NCI-H1092 (cell line): ENCODE measurements at places on chromosomes 2 and 18.
A peak's percentile ranks its signal among the peaks of the same experiment; 100 is the strongest.

DNA sequence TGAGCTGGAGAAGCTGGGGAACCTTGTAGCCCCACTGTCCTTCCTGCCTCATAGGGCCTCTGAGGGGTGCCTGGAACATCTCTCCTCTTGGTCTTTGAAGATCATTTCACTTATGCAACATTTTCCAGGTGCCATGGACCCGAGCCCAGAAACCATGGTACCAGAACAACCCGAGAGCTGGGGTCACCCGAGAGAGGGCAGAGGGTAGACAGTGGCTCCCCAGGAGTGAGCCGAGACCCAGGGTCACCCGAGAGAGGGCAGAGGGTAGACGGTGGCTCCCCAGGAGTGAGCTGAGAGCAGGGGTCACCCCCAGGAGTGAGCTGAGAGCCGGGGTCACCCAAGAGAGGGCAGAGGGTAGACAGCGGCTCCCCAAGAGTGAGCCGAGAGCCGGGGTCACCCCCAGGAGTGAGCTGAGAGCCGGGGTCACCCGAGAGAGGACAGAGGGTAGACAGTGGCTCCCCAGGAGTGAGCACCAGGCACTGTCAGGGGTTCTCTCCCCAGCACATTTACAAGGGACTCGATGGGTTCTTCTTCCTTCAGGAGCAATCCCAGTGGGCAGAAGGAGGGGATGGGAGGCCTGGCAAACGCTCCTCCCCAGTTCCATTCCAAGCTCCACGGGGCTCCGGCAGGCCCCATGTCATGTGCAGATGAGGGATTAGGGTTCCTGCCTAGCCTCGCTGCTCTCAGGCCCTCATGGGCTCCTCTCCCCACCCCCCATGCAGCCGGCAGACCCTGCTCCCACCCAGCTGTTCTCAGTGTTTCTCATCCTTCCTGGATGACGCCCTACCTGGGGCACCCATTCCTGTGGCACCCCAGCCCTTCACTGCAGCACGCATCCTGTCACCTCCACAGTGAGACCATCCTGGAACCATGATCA lies 163.5 kb downstream of the RTP5 start:
- no peak for DNase-seq

GRCh38 chr18:79742076-79742475 lies 55.7 kb upstream of the KCNG2 start:
- no peak for DNase-seq

DNA sequence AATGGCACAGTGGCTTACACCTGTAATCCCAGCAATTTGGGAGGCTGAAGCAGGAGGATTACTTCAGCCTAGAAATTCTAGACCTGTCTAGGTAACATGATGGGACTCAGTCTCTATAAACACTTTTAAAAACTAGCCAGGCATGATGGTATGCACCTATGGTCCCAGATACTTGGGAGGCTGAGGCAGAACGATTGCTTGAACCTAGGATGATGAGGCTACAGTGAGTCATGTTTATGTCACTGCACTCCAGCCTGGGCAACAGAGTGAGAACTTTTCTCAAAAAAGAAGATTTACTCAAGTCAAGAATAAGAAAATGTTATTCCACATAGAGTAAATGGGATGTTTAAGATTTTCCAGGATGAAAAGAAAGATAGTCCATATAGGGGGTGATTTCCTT lies 158.6 kb downstream of the HNMT start:
- DNase-seq: no peak

DNA sequence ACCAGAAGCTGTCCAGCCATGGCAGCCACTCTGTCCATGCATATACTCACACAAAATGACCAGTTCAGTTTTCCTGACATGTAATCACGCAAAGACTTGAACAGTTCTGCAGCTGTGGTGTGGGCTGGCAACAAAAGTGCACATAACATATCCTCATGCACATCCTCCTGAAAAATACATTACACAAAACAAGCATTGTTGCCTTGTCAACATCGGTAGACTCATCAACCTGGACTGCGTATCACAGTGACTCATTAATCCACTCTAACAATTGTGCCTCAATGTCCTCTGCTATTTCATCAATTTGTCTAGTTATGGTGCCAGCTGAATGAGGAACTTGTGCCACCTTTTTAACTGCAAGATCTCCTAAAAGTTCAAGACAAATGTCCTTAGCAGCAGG lies 19.5 kb downstream of the RBKS start:
- DNase-seq: no peak

GRCh38 chr18:63271881-63272299 lies 47.7 kb downstream of the BCL2 start:
- DNase-seq: no peak

DNA sequence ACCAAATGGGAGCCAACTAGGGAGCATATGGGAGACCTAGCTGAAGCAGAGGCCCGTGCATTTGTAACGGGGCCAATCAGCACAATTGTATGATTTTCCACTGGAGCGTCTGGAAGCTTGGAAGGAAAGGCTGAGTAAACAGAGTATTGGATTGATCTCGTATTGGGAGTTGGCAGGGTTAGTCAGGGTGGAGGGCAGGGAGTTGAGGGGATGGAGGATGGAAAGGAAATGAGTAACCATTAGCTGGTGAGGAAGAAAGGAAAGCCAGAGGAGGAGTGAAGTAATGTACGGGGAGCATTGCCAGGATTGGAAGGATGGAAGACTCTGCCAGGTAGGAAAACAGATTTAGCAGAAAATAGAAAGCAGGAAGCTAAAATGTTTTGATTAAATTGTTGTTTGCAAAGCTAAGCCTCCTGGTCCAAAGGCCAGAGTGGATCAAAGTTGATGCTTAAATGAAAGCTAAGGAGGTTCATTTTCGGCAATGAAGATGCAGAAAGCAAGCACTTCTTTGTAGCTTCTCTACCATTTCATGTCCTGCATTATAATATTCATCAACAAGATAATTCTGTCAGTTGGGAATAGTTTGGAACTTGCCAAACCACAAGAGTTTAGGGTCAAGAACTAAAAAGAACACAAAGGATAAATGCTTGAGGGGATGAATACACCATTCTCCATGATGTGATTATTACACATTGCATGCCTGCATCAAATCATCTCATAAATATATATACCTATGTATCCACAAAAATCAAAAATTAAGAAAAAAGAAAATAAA lies 75.6 kb upstream of the TTN start:
- no peak for DNase-seq

DNA sequence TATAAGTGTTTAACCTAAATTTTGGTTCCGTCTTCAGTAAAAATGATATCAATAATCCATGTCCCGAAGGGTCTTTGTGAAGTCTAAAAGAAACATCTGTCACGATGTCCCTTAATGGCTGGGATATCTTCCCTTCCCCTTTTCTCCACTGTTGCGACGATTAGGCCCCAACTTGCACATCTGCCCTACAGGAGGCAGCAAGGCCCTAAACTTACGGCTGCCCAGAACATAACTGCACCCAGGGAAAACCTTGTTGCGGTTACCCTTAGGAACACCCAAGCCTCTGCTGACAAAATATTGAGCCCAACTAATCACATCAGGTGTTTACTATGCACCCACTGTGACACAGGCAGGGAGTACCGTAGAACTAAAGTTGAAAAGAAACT lies 1.3 kb upstream of the SMAD2 start:
- DNase-seq: peak; percentile 34

DNA sequence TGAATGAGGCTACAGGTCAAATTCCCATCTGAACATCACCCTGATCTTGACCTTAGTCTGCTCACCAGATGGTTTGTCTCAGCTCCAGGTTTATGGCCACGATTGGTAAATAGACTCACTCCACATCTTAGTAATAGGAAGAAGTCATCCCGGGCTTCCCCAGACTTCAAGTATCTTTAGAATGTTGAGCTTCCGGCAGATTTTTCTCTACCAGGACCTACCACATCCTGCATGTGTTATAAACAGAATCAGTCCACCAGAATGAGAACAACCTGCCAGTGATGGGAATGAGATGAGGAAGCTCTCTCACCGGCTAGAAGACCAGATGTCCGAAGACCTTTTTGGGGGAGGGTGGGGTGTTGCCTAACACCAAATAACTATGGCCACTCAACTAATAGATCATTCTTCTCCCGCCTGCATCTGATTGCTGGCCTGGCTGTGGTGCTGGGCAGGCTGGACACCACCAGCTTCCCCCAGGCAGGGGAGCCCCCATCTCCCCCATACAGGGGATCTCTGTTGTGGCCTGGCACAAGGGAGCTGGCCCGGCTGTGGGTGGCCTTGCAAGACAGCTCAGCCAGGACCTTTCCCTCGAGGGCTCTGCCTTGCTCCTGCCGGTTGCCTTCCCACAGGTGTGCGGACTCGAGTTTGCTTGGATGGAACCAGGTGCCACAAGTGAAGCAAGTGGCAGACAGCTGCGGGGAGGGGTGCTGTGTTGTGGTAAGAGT lies 88.5 kb downstream of the SH3RF3 start:
- no peak for DNase-seq

DNA sequence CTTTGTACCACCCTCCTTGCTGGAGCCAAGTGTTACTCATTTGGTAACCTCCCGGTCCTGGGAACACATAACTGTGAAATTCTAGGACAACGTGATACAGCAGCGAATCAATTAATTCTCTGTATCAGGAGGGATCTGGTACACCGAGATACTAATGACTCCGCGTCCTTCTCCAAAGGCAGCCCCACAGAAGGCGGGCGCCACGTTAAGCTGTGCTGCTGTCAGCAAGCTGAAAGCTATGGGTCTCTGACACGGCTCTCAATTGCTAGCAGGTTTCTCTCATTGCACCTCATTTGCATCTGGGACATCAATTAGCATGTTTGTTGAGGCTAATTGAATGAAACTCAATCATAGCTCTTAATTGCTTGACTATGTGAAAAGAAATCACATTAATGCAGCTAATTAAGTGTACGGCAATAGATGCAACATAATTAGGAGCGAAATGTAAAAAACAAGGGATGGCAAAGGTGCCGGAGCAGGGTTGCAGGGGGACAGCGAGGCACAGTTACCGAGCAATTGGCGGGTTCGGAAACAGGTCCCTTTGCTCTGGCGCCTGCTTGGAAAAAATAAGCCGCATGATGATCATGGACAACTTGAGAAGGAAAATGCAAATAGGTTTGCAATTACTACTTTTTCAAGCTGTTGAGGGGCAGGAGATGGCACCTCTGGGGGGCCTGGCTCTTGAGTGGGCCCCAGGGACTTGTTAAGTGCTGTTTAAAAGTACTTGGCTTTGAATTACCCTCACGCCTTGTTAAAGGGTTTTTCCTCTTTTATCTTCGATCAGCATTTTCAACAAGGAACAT lies 264.2 kb downstream of the GBX2 start:
- no peak for DNase-seq

- no peak for DNase-seq
Observed at GRCh38 chr2:209834767-209835166, 63.1 kb downstream of the UNC80 start.

DNA sequence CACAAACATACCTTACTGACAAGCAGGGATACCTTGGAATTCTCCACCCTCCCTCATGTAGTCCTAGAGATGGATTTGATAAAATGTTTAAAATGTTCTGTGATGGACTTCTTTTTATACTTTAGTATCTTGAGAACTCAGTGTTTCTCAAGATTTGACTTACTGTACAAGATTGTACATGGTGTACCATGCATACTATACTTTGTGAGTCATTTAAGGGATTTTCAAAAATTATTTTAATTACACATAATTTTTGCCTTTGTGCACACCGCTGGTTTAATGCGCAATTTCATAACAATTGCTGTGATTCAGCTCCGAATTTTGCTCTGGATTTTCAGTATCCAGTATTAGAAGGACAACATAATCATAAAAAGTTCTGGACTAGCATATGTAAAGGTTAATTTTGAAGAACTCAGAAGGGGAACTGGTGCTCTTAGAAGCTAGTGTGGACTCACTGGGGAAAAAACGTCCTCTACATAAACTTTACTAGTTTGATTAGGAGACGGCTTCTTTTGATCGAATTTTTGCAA lies 78.6 kb upstream of the ACSL3 start:
- DNase-seq: no peak

GRCh38 chr2:118677546-118677945 lies 169.9 kb downstream of the EN1 start:
- DNase-seq: no peak

DNA sequence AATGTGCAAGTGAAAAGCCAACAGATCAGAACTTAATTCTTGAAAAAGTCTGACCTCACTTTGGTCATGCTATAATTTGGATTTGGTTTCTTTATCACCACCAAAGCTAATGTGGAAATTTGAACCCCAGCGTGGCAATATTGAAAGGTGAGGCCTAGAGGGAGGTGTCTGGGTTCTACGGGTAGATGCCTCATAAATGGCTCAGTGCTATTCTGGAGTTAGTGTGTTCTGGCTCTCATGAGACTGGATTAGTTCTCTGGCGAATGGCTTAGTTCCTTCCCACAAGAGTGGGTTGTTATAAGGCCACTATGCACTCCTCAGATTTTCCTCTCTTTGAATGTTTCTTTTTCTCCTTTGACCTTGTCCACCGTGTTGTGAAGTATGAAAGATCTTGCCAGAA lies 22.3 kb downstream of the ORC4 start:
- DNase-seq: no peak

GRCh38 chr2:43484323-43484930 lies 111.4 kb downstream of the THADA start:
- DNase-seq: peak; percentile 56

DNA sequence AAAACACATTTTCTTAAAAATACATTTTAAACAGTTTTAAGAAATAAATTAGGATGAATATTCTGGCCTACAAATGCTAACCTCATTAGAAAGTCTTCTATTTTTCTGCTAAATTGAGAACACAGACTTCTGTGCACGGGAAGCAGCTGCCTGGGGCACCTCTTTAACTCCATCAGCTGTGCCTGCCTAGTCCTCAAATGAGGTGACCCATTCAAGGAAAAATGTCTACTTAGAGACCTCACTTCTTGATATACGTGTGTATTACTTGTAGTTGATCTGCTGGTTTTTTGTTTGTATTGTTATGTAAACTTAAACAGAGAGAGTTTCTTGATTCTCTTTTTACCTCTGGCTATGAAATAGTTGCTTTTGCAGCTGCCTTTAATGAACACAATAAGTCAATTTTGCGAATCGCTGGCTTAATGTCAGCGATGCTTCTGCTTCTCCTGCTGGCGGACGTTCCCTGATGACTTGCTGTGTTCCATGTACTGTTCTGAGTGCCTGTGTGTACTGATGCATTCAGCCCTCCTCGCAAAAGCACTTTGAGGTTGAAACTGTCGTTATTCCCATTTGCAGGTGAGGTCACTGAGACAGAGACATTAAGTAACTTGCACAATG lies 88.7 kb upstream of the TXNDC2 start:
- DNase-seq: peak; percentile 7

DNA sequence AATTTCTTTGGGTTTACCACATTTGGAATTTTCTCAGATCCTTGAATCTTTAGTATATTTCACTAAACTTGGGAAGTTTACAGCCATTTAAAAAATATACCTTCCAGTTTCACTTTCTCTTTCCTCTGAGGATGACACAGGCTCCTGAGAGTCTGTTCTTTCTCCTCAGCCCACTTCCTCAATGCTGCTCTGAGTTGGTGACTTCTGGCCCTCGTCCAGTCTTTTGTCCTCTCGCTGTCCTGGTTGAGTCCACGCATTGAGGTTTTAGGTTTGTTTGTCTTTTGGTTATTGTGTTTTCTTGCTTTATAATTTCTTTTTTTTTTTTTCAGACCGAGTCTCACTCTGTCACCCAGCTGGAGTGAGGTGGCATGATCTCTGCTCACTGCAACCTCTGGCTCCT lies 40.7 kb upstream of the GALR1 start:
- DNase-seq: no peak

GRCh38 chr2:56148825-56149224 lies 35.0 kb upstream of the CCDC85A start:
- DNase-seq: no peak
